ENCODE measurements at places on chromosomes 1 and 21.

- DNase-seq = no peak
Observed at GRCh38 chr1:172638249-172638648, 20.7 kb upstream of the FASLG start.

GRCh38 chr1:27872802-27873551 lies 633 bp downstream of the THEMIS2 start:
- no peak for DNase-seq

- DNase-seq = no peak
Observed at GRCh38 chr1:228851618-228852017, 116.3 kb downstream of the RHOU start.

DNA sequence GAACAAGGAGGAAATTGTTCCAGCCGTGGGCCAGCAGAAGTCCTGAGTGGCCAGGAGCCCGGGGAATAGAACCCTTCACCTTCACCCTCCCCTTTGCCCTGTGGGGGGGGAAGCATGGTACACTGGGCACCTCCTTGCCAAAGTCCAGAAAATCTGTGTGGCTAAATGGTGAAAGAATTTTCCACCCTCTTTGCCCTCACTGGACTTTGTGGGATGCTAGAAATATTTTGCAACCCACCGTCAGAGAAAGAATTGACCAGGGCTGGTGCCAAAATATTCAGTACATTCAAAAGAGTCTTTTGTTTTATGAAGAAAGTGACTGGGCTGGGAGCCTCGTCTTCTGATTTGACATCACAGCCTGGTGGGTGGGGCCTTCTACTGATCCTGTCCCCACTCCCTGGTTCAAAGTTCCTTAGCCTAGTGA lies 14.6 kb downstream of the NFASC start:
- no peak for DNase-seq

Measured in CD4-positive, alpha-beta T cell treated with Interleukin-2 at 100 ng/mL for 4 hours (primary cell).